ENCODE measurements at places on chromosomes 3 and 15. TPM values are rescaled to one million over a fixed set of nuclear protein-coding genes. Genes with fewer than 3 reads are reported as not detected.
A peak's percentile ranks its signal among the peaks of the same experiment; 100 is the strongest.

GRCh38 chr3:47613722-47614121 is 35.1 kb upstream of the CSPG5 start:
- no peak overlapping the region for H3K4me3 ChIP-seq
- H3K4me1 ChIP-seq, result peaks cover 50% of the 10 kb centered on the region
- peaks cover 14% of the 10 kb centered on the region for H3K36me3 ChIP-seq
- DNase-seq, result no peak
- H3K27me3 ChIP-seq, result no peaks in the 10 kb centered on the region

AGTR1 gene
- total RNA-seq, result 17.4 TPM

DNA sequence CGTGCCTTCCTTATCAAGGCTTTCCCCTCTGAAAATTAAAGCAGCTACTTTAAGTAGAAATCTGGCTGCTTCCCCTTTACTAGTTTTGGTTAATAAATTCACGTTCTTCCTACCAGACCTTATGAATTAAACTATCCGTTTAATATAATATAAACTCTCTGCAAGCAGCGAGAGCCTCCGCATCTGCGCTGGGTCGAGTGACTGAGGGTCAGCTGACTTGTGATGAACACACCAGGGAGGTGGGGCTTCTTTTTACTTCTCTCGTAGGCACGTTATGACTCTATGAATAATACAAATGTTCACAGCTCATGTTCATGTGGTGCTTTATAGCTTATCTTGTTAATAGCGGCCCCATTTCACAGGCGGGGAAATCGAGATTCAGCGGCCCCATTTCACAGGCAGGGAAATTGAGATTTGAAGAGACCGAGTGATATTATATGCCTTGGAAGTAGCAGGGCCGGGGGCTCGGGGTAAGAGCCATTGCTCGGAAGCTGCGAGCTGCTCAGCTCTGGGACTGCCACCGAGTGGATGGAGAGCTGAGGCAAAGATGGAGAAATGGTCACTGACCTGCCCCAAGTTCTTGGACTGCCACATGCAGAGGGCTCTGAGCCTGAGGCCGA is 8.3 kb downstream of the MUC4 start:
- no peaks in the 10 kb centered on the region for H3K27me3 ChIP-seq
- no peak for DNase-seq
- H3K4me1 ChIP-seq, result peaks cover 22% of the 10 kb centered on the region
- no peaks in the 10 kb centered on the region for H3K36me3 ChIP-seq
- H3K27ac ChIP-seq, result peak overlapping the region; percentile 48

- H3K27ac ChIP-seq, result no peak overlapping the region
- no peak overlapping the region for H3K4me3 ChIP-seq
- H3K4me1 ChIP-seq, result no peaks in the 10 kb centered on the region
- H3K36me3 ChIP-seq, result no peaks in the 10 kb centered on the region
These were observed 241.6 kb upstream of the CNTN6 start for GRCh38 chr3:851098-851790.

SNTN gene
- not detected for total RNA-seq

DNA sequence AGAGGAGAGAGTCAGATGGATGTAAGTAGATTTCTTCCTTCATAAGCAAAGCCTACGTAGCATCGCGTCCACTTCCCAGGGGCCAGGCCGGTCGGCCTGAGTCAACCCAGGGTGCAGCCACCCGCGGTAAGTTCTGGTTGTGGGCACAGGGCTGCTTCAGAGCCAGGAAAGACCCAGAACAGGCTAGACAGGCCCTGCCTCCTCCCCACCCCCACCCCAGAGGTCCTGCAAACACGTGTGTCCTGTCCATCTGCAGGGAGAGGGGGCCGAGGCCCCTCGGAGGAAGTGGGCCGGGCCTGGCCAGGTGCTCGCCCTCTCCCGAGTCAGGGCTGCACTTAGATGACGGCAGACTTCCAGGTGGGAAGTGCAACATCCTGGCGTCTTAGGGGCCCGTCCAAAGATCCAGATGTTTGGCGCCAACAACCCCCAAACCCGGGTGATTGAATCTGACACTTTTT is 100.8 kb upstream of the ALDH1A3 start:
- H3K27me3 ChIP-seq, result peaks cover 20% of the 10 kb centered on the region
- H3K36me3 ChIP-seq, result no peaks in the 10 kb centered on the region
- no peak overlapping the region for H3K27ac ChIP-seq

DNA sequence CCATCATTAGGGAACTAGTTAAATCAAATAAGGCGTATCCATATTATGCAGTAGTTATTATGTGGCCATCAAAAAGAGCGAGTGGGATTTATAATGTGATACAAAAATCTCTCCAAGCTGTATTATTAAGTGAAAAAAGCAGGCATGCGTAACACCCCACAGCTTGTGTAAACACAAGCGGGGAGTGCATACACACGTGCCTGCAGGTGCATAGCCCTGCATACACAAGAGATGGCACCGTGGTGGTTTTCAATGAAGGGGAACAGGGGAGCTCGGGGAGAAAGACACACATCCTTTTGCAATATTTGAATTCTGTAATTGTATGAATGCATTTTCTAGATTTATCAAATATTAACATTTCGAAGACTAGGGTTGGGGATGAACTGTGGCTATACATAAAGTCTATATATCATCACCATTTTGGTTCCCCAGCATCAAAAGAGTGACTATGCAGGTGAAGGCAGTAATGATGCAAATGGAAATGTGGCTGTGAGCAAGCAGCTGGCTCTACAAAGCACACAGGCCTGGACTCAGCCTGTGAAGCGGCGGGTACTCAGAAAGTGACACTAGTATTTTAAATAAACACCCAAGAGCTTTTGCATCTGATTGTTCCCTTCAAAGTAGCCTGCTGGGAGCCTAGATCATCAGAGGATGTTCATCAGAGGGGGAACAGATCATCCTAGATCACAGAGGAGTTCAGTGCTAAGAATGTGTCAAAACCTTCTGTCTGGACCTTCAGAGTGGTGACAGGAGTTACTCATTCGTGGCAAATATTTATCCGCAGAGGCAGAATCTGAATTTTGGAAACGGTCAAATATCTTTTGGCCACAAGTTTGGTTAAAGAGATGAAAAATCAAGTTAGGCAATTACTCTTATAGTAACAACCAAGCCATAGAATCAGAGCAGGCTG is 9.4 kb upstream of the KIF7 start:
- no peak for DNase-seq
- no peaks in the 10 kb centered on the region for H3K27me3 ChIP-seq
- H3K4me1 ChIP-seq, result peaks cover 31% of the 10 kb centered on the region
- H3K4me3 ChIP-seq, result peak overlapping the region; percentile 54

GRCh38 chr3:160820022-160820421 is 64.0 kb downstream of the PPM1L start:
- peaks cover 3% of the 10 kb centered on the region for H3K4me1 ChIP-seq
- H3K27ac ChIP-seq, result no peak overlapping the region
- H3K27me3 ChIP-seq, result no peaks in the 10 kb centered on the region
- H3K4me3 ChIP-seq, result no peak overlapping the region

ABHD17C gene
- 7.1 TPM for total RNA-seq

- H3K4me3 ChIP-seq, result no peak overlapping the region
- no peak overlapping the region for H3K27ac ChIP-seq
- H3K36me3 ChIP-seq, result no peaks in the 10 kb centered on the region
- DNase-seq, result no peak
- no peaks in the 10 kb centered on the region for H3K27me3 ChIP-seq
These were observed 300.3 kb upstream of the CBLB start for GRCh38 chr3:106168962-106169750.

DNA sequence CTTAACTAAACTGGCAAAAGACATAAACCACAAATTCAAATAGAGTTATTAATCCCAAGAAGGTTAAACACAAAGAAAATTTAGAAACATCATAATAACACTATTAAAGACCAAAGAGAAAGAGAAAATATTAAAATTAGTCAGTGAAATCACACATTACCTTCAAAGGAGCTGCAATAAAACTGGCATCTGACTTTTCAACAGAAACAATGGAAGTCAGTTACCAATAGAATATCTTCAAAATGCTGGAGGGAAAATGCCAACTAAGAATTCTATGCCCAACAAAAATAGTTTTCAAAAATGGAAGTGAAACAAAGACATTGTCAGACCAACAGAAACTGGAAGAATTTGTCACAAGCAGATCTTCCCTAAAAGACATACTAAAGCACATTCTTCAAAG is 68.7 kb upstream of the RNF7 start:
- no peak overlapping the region for H3K4me3 ChIP-seq
- H3K27ac ChIP-seq, result no peak overlapping the region
- DNase-seq, result no peak
- no peaks in the 10 kb centered on the region for H3K27me3 ChIP-seq
- no peaks in the 10 kb centered on the region for H3K4me1 ChIP-seq

DNA sequence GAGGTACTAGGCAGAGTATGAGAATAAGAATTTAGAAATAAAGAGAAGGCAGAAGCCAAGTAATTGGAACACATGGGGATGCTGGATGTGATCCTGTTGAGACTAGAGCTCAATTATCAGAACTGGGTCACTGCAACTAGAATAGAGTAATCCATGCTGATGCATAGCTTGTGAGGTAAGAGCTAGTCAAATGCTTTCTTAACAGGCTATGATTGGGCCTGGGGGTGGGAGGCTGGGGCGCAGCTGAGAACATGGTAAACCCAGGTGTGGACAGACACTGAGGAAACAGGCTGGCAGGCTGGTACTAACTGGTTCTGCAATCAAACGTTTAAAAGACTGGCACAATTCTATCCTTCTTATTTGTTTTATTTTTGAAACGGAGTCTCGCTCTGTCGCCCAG is 50.5 kb upstream of the LRRFIP2 start:
- no peak for DNase-seq
- no peaks in the 10 kb centered on the region for H3K36me3 ChIP-seq
- no peak overlapping the region for H3K27ac ChIP-seq
- H3K27me3 ChIP-seq, result no peaks in the 10 kb centered on the region

- DNase-seq, result no peak
- no peak overlapping the region for H3K4me3 ChIP-seq
- no peaks in the 10 kb centered on the region for H3K36me3 ChIP-seq
- H3K27me3 ChIP-seq, result no peaks in the 10 kb centered on the region
- peaks cover 4% of the 10 kb centered on the region for H3K4me1 ChIP-seq
These were observed 6.0 kb downstream of the MUC13 start for GRCh38 chr3:124928333-124929202.

SLC12A6 gene
- 16.5 TPM for total RNA-seq

FHIT gene
- total RNA-seq, result 4.6 TPM

FAM3D gene
- total RNA-seq, result not detected

DNA sequence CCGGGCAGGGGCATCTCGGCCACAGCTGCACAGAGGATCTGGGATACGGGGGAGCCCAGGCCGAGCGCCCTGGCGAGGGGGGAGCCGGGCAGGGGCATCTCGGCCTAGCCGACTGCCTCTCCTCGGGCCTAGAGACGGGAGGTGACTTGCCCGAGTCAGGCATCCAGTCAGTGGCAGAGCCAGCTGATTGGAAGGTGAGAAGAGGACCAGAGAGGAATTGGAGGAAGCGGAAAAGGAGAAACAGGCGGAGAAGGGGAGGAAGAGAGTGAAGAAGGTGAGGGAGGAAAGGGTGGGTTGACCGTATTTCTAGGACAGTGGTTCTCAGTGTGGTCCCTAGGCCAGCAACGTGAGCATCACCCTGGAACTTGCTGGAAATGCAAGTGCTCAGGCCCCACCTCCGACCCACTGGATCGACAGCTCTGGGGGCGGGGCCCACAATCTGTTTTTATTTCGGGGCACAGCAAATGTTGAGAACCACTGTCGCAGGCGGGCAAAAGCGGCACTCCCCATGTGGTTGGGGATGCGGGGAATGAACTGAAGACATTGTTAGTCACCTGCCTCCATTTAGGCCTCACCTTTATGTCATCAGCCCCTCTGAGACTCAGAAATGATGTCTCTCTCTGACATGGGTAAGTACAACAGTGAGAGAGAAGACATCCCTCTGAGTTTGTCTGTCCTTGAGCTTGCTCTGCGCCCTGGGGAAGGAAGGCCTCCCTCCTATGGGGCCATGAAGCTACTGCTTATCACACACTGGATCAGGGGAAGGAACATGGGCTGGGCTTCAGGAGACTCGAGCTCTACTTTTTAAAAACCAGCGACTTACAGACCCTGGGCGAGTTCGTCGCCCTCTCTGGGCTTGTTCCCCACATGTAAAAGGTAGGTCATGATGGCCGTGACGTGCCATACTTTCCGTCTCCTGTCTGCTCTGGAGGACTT is 1.0 kb upstream of the MELTF start:
- peak overlapping the region; percentile 56 for H3K27ac ChIP-seq
- no peak for DNase-seq
- no peak overlapping the region for H3K4me3 ChIP-seq
- no peaks in the 10 kb centered on the region for H3K36me3 ChIP-seq
- peaks cover 48% of the 10 kb centered on the region for H3K27me3 ChIP-seq

DNASE1L3 gene
- 2.9 TPM for total RNA-seq

EHHADH gene
- total RNA-seq, result 2.1 TPM

TMEM212 gene
- not detected for total RNA-seq

DNA sequence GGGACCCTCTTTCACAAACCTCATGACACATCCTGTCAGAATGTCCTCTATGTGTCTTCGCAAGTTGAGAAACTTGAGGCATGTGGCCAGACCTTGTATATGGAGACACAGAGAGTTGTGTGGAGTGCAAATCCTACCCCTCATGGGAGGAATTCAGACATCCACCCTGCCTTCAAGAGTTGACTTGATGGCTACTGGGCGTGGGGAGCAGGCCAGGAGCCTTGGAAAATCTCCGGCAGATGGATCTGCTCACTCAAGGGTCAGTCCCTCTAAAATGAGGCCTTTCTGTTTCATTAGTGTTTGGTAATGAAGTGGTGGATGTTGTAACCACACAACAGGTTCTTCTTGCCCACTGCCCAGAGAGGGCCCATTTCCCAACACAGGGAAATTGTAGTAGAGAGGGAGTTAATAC is 79.0 kb downstream of the ASB7 start:
- peak; percentile 93 for DNase-seq
- H3K4me1 ChIP-seq, result no peaks in the 10 kb centered on the region
- H3K4me3 ChIP-seq, result no peak overlapping the region
- H3K27ac ChIP-seq, result peak overlapping the region; percentile 4
- no peaks in the 10 kb centered on the region for H3K27me3 ChIP-seq

DNA sequence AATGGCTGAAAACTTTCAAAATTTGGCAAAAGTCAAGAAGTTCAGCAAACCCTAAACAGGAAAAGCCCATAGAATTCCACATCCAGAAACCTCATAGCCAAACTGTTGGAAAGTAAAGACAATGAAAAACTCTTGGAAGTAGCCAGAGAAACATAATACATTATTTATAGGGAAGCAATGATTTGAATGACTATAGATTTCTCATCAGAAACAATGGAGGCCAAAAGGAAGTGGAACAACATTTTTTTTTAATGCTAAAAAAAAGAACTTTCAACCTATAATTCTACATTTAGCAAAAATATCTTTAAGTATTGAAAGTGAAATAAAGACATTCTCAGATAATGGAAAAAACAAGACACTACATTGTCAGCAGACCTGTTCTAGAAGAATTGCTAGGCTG is 30.2 kb downstream of the ALPK3 start:
- no peak for DNase-seq
- H3K27ac ChIP-seq, result no peak overlapping the region
- H3K4me1 ChIP-seq, result peaks cover 14% of the 10 kb centered on the region
- no peaks in the 10 kb centered on the region for H3K36me3 ChIP-seq

ZMYND10 gene
- 0.50 TPM for total RNA-seq

WDR49 gene
- total RNA-seq, result 6.5 TPM

DNA sequence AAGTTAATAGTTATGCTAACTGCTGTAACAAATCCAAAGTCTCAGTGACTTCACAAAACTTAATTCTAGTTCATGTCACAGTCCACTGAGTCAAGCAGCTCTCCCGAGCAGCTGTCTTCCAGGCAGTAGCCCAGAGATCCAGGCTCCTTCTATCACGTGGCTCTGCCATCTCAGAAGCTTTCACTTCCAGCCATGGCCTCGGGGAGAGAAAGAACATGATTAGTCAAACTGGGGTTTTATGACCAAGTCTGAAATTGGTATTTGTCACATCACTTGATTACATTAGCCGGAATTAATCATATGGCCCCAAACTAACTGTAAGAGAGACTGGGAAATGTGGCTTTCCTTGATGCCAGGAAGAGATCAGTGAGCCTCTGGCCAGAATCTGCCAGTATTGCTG is 70.2 kb upstream of the DGKG start:
- H3K4me3 ChIP-seq, result no peak overlapping the region
- DNase-seq, result peak; percentile 82
- no peak overlapping the region for H3K27ac ChIP-seq
